OCI-LY7 (cell line): ENCODE measurements at places on chromosomes 2 and 18. TPM values are rescaled to one million over a fixed set of nuclear protein-coding genes. Genes with fewer than 3 reads are reported as not detected.

Gene MPV17
- total RNA-seq: 98.0 and 109 TPM in 2 replicates

Gene PDIA6
- 132 and 150 TPM in 2 replicates for total RNA-seq

- no peak for DNase-seq
Observed at GRCh38 chr2:15205562-15205961, 355.6 kb downstream of the NBAS start.

DNA sequence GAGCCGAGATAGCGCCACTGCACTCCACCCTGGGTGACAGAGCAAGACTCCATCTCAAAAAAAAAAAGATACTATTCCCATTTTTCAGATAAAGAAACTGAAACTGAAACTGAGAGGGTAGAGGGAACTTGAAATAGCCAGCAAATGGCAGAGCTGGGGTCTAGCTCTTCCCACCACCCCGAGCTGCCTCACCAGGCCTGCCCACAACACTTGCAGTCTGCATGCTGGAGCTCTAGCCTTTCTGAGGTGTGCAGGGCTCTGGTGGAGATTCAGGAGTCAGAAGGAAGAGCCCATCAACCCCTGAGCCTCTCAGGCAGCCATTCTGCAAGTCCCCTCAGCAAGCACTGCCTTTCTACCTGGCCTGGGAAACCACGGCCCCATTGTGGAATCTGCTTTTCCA, 14.3 kb downstream of the EDAR start:
- no peak for DNase-seq
